ENCODE measurements at places on chromosomes 13 and 19.

GRCh38 chr19:18932216-18932841, 8.7 kb downstream of the HOMER3 start:
- DNase-seq: peak; percentile 90

- DNase-seq: no peak
These were observed 181.3 kb downstream of the PCDH9 start for GRCh38 chr13:67048821-67049150.

DNA sequence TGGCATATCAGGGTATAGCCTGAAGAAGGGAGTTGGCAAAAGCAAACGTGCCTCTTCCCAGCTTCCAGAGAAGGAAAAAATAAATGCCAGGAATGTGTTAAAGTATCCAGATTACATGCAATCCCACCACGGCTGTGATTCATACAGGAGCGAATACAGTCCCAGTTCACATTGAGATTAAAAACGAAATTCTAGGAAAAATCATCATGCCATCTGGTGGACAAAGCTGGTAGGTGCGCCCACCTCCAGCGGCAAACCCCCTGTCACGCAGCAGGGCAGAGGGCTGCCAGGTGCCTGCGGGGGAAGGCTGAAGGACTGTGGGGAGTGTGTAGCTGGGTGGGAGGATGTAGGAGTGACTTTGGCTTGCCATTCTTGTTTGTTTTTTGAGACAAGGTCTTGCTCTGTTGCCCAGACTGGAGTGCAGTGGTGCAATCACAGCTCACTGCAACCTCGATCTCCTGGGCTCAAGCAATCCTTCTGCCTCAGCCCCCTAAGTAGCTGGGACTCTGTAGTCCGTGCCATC, 6.4 kb upstream of the DMWD start:
- DNase-seq: peak; percentile 62

GRCh38 chr19:16135430-16136127, 7.9 kb upstream of the HSH2D start:
- no peak for DNase-seq

DNA sequence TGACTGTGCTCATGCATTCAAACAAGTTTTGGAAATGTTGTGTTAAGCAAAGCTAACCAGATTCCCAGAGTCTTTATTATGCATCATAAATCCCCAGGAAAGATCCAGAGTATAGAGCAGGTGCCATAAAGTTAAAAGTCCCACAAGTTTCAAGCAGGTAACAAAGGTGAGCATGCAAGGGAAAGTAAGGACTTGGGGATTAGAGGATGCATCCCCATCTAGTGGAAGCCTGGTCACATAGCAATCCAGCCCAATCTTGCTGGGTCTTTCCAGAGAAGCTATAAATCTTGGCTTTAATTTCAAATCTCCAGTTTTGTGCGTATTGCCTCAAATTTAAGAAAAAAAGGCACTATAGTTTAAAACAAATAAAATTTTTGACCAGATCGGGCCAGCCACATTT, 72.7 kb downstream of the ZNF254 start:
- no peak for DNase-seq

- DNase-seq: no peak
These were observed 17.4 kb downstream of the RUBCNL start for GRCh38 chr13:46369506-46370277.

DNA sequence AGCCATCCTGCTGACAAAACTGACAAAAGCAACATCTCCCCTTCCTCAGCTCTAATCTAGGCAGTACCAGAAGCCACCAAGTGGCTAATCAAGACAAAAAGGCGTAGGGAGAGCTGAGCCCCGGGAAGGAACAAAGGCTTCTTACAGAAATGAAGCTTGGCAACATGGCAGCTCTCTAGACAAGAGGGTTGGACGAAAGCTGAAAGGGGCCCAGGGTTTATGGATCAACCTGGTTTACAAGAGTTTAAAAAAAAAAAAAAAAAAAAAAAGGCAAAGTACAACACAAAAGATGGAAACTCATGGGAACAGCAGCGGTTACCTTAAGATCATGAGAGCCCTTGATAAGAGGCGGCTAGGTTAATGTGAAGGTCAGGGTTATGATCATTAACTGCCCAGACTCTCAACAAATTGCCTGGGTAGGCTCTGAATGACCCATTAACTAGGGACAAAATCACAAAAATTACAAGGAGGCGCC, 14.0 kb downstream of the ZC3H4 start:
- no peak for DNase-seq

DNA sequence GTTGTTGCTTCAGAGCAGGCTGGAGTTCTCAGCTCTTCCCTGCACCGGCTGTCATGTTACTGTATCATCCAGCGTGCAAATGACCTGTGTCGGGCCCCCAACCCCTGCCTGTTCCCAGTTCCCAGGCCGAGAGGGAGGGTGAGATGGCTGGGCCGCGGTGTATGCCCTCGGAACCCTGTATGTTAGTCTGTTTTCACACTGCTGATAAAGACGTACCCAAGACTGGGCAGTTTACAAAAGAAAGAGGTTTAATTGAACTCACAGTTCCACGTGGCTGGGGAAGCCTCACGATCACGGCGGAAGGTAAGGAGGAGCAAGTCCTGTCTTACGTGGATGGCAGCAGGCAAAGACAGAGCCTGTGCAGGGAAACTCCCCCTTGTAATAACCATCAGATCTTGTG, 10.9 kb downstream of the TMEM255B start:
- DNase-seq: no peak

DNA sequence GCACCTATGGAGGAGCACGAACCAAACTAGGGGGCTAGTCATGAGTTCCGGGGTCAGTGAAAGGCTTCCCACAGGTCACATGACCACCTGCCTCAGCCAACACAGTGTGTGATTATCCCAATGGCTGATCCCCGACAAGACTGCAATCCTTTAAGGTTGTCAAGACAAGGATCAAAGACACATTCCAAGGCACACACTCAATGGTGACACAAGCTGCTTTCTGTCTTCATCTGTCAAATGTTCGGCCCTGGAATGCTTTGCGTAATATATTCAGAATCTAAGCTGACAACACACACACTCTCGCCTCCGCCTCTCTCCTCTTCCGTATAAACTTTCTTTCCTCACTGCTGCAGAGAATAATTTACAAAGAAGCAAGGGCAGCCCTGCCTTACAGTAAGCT, 11.7 kb downstream of the RANBP3 start:
- no peak for DNase-seq

DNA sequence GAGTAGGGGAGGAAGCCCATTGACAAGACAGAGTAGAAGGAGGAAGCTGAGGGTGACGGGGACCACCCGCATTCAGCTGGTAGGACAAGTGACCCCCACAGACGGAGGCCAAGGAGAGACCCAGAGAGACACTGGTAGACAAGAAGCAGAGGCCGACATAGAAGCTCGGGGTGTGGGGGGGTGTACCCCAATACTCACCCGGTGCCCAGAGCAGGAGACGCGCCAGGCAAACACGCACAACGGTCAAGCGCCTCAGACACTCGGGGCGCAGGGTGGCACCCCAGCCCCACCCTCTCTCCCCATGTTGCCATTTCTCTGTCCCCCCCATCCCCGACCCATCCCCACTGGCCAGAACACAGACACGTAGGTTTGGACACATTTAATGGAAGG, 23.5 kb downstream of the SHANK1 start:
- no peak for DNase-seq

- no peak for DNase-seq
These were observed 540.7 kb downstream of the GPC6 start for GRCh38 chr13:93767180-93767916.

DNA sequence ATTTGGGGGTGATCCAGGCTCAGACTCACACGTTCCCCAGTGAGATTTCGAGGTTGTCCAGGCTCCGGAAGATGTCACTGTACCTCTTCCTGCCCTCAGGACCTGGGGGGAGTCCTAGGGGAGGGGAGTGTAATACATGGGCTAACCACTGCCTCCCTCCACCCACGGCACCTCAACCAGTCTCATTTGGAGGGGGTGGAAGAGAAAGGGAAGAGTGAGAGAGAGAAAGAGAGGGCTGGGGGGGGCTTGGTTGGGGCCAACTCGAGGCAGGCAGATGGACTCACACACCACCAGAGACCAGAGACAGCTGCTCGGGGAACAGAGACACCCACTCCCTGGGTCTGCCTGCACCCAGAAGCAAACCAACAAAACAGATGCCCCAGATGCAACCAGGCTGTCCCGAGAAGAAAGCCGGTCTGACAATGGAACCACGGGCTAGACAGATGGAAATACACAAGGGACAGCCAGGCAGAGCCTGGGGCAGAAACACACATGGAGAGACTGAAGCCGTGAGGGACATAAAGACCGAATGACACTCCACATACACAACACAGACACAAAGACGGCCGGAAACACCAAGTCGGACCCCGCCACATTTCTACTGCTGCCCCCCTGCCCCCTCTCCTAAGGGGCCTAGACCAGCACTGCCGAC, 825 bp downstream of the GMIP start:
- DNase-seq: peak; percentile 23

DNA sequence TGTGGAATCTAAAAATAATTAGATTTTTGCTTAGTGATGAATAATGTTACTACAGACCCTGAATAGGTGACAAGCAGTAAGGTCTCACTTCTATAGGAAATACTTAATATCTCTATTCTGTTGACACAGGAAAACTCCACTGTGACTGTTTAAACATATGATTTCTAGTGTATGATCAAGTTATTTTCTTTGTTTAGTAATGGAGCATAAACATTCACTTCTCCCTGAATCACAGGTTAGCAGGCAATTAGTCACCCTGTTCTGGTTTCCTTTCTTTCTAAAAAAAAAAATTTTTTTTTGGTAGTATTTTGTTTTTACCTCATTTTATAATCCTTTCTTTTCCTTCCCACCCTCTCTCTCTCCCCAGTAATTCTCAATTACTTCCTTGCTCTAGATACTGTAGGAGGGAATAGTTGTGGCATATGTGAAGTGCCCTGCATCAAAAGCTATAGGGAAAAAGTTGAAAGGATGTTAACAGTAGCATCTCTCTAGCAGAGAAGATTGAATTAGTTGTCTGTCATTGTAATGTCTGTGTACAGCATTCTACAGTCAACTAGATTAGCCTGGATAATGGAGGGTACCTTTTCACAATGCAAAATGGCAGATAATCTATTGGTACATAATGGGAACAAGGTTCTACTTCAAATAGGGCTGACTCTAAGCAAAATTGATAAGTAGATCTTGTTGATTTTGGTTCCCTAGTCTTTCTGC, 3.5 kb downstream of the HS6ST3 start:
- DNase-seq: no peak

DNA sequence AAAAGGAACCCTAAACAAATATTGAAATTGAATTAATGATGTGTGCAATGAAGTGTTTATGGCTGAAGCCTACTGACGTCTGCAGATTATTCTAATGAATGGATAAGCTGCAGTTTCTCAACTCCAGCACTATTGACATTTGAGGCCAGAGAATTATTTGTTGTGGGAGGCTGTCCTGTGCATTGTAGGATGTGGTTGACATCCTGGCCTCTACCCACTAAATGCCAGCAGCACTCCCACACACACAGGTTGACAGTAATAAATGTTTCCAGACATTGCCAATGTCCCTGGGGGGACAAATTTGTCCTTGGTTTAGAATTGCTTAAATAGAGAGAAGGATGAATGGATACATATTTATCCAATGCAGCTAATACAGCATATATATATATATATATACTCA, 19.2 kb upstream of the MYH14 start:
- DNase-seq: no peak

GRCh38 chr19:49564616-49565045, 15.7 kb downstream of the NOSIP start:
- DNase-seq: peak; percentile 54

DNA sequence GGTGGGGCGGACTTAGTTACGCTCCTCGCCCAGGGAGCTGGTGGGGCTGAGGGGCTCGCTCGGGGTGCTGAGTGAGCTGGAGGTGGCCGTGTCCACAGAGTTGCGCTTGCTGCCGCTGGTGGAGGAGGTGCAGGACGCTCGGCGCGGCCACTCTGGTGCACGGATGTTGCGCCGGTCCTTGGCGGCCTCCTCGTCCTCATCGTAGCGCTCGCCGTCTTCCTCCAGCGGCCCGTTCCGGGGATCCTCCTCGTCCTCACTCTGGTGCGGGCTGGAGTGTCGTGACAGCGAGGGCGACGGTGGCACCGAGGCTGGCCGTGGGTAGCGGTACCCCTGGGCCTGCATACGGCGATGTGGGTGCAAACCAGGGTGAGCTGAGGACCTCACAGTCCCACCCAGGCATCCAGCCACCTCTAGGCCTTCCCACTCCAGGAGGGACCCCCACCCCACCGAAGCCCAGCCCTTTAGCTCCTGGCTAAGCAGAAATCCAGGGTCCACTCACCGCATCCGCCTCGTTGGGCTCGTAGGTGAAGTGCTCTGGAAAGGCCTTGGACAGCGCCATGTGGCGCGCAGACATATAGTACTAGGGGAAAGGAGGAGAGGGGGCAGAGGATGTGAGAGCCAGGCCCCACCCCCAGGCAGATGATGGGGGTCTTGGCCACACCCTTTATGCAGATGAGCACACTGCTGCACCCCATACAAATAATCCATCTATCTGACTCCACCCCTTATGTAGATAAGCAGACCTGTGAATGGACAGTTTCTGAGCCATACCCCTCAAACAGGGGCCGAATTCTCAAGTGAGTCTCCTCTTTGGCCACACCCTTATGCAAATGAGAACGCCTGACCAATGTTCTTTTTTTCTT, 4.4 kb downstream of the FTL start:
- DNase-seq: no peak

GRCh38 chr13:23551213-23552008, 18.8 kb upstream of the TNFRSF19 start:
- DNase-seq: no peak

- no peak for DNase-seq
These were observed 3.1 kb downstream of the C13orf42 start for GRCh38 chr13:51107996-51108395.

GRCh38 chr13:37381502-37381901, 217.1 kb downstream of the POSTN start:
- DNase-seq: no peak

DNA sequence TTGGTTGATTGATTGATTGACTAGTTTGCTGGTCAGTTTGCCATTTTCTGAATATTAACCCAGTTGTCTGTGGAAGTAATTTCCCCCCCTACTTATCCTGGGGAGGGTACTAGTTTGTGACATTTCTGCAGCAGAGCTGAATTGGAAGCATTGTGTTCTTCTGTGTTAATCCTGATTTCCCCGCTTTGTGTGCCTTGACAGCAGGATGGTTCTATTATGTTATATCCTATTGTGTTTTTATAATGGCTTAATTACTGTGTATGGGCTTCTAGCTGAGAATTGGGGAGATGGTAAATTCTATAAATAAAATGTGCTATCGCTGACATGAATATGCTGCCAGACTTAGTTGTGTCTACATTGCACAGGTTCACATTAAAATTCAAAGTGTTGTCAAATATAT, 499.7 kb downstream of the COG6 start:
- no peak for DNase-seq

- DNase-seq: no peak
These were observed 169.0 kb downstream of the TBC1D4 start for GRCh38 chr13:75312884-75313520.

DNA sequence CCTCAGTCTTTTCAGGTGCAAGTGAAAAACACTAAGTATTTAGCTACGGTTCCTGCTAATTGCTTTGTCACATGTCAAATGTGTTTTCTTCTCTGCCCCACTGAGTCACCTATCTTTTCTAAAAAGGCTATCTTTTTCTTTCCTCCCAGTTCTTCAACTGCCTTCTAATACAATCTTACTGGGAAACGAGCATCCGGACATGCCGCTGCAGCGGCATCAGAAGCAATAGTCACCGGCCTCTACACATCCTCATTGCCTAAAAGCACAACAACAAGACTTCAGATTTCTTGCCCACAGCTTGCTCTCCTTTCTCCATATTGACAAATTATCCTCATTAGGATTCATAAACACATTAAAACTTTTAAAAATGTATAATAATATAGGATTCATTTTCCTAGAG, 1.2 kb downstream of the PCDH9 start:
- DNase-seq: no peak

- DNase-seq: no peak
These were observed 52.1 kb downstream of the SIAH3 start for GRCh38 chr13:45799451-45799850.
